ENCODE measurements at places on chromosomes 16 and 17. TPM values are rescaled to one million over a fixed set of nuclear protein-coding genes. Genes with fewer than 3 reads are reported as not detected.

ITGB3 gene
- 0.09 TPM for total RNA-seq

HOXB5 gene
- 2.3 TPM for total RNA-seq

ADAP2 gene
- 2.2 TPM for total RNA-seq

CA4 gene
- 0.26 TPM for total RNA-seq

PRAC2 gene
- not detected for total RNA-seq

CTRB2 gene
- total RNA-seq, result not detected

TXNDC17 gene
- 112 TPM for total RNA-seq

MMD gene
- total RNA-seq, result 46.6 TPM

CD300C gene
- total RNA-seq, result not detected

KRTAP9-8 gene
- not detected for total RNA-seq

SETD1A gene
- 33.4 TPM for total RNA-seq

GRB7 gene
- total RNA-seq, result not detected

TLCD3B gene
- total RNA-seq, result 15.3 TPM

MYO15A gene
- total RNA-seq, result 1.3 TPM

C16orf92 gene
- not detected for total RNA-seq

PRCD gene
- total RNA-seq, result 0.75 TPM

DNAAF8 gene
- total RNA-seq, result 0.68 TPM

ARL6IP1 gene
- 211 TPM for total RNA-seq

ALDH3A1 gene
- 0.64 TPM for total RNA-seq

All from neural crest cell (in vitro differentiated cells).